Right hindlimb (tissue), 1 donor: ENCODE measurements at places on chromosomes 6 and 20.
A peak's percentile ranks its signal among the peaks of the same experiment; 100 is the strongest.

DNA sequence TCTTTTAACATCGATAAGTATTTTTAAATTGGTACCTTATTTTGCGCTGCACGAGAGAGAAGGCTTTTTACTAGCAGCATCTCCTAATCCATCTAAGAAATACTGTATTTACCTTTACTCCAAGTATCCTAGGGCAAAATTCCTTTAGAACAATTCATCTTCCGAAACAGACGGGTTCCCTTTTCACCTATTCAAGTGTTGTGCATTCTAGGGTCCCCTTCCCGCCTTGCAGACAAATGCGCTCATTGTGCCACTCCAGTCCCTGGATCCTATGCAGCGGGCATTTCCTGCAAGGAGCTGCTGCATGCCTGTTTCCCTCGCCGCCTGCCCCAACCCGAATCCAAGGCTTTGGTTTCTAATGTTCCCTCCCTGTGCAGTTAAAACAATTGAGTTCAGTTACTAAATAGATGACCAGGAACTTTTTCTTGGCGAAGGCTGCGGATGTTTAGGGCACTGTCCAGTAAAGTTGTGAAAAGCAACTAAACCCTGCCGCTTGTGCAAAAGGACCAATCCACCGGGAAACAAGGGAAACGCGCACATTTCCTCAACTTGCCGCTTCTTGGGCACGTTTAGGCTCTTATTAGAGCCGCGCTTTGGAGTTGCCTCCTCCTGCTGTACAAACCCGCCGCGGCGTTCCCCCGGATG, 556 bp upstream of the SCAF8 start:
- DNase-seq, result no peak

GRCh38 chr6:43095939-43096338, 19.8 kb downstream of the PTK7 start:
- no peak for DNase-seq

DNA sequence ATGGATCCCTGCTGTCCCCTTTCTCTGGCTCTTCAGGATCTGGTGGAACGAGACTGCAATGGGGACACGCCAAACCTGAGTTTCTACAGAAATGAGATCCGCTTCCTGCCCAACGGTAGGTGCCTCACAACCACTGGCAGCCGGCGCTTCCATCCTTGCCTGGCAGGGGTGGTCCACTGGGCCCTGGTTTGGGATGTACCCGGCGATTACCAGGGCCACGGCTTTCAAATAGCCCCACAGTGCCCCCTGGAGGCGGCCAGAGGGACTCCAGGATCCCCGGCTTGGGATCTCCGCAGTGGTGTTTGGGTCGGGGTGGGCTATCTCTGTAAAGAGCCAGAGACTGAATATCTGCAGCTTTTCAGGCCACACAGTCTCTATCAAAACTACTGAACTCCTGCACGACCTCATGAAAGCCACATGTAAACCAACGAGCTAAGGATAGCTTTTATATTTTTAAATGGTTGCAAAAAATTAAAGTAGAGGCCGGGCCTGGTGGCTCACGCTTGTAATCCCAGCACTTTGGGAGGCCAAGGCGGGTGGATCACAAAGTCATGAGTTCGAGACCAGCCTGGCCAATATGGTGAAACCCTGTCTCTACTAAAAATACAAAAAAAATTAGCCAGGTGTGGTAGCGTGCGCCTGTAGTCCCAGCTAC, 3.7 kb downstream of the OGFR start:
- peak; percentile 77 for DNase-seq

DNA sequence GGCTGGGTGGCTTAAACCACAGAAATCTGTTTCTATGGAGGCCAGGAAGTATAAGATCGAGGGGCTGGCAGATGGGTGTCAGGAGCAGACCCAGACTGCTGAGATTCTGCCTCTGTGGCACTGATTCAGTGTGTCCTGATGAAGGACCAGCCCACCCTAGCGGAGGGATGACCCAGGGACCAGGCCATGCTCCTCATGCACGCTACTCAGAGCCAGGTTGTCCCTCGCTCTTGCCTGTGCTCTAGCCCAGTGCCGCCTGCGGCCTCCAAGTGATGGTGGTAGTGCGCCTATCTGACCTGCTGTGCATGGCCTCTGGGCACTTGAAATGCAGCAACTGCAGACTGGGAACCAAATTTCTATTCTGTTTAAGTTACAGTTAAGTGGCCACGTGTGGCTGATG, 13.1 kb upstream of the APMAP start:
- no peak for DNase-seq

DNA sequence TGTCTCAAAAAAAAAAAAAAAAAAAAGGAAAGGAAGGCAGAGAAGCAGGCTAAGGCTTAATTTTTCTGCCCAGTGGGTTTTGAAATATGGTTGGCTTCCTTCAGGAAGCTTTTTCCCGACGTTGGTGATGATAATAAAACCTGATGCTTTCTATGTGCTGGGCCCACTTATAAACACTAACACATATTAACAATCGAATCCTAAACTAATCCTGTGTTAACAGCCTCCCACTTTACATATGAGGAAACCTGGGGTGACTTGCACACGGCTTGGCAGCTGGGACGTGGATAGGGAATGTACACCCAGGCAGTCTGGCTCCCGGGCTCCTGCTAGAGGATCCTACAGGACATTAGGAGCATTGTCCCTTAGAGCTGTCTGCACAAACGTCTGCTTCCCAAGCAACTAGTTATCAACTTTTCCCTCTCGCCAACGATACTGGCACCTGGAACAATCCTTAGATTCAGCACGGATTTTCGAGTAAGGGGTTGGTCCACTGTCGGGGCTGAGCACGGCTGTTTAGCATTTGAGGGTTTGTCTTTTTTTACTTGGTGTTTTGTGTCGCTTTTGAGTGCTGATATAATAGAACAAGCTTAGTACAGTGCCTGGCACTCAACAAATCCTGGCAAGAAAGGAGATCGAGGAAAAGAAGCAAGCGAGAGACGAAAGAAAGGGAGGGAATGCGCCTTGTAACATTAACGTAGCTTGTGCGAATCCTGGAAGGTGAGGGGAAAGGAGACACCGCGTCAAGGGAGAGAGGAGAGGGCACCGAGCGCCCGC, 622 bp upstream of the KIZ start:
- DNase-seq, result no peak

GRCh38 chr6:163252061-163252591, 162.4 kb upstream of the QKI start:
- no peak for DNase-seq

GRCh38 chr20:25067102-25067987, 9.4 kb upstream of the ACSS1 start:
- DNase-seq, result peak; percentile 1

DNA sequence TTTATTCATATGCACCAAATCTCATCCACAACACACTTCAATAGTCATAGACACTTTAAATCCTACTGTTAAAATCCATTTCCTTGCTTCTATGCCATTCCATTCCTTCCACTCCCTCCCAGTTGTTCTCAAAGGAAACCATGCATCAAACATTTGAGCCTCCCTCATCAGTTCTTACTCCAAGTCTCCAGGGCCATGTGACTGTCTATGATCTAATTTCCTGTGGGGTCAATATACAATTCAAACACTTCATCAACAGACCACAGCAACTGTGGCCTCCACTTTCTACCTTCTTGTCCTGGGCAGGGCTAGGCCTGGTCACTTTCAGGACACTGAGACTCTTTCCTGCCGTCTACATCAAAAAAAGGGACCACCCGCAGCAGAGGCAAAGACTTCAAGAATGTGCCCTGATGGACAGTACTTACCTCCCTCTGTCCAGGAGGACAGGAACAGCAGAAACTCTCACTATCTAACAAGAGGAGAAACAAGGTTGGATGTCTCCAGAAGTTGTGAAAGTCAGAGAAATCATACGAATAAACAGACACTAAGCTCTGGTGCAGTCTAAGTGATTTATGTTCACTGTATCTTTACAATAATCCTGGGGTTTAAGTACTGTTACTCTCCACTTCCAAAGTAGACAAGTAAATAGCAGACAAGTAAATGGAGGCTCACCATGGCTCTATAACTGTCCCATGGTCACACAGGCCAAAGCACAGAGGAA, 160.2 kb downstream of the QRSL1 start:
- no peak for DNase-seq

DNA sequence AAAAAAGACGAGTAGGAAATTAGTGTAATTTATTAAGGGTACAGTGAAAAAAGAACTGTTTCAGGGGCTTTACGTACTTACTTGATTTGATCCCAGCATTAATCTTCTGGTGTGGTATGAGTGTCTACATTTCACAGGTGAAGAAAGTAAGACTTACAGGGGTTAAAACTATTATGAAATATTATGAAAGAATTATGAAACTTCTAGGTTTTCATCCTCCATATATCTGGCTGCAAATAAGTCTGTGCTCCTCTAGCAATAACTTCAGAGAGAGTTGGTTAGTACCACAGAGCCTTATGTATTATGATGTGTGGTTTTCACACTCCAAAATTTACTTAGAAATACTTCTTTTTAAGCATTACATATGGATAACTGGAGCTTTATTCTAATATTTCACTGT, 41.9 kb downstream of the ZFAND3 start:
- no peak for DNase-seq

DNA sequence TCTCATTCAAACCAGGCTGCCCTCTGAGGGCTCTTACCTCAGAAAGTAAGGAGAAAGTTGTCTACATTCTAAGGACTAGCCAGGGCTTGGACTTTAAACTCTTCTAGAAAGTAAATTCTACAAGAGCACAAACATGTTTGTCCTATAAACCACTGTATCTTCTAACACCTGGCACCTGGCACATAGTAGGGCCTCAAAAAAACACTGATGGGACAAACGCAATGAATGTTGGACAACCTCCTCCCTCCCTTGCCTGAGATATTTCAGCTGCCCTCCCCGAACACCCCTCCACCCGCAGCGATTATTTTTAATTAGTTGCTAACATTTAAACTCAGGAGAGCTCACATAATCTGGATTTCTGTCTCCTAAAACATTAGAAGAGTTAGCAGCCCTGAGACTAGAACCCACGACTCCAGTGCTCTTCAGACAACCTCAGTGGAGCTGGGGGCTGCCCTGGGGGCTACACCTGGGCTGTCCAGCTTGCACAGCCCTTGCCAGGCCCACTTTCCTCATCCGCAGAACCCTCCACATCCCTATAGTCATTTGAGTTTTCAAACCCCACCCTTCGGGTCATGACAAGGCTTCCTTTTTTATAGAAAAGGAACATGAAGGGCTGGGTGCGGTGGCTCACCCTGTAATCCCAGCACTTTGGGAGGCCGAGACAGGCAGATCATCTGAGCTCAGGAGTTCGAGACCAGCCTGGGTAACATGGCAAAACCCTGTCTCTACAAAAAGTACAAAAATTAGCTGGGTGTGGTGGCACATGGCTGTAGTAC, 4.9 kb downstream of the HCK start:
- no peak for DNase-seq

DNA sequence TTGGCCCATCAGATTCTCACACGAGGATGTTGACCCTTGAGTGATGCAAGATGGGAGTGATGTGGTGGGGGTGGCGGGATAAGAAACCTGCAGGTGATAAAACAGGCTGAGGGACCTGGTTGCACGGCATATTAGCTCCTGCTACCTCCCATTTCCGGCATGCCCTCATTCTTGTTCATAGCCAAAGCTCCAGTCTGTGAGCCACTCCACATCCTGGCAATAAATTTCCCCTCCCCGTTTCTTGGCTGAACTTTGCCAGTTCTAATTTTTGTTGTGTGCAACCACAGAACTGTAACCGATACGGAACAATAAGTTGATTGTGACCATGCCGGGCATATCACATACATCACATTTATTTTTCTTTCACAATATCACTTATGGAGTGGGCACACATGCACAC, 41.6 kb upstream of the NFATC2 start:
- no peak for DNase-seq

DNA sequence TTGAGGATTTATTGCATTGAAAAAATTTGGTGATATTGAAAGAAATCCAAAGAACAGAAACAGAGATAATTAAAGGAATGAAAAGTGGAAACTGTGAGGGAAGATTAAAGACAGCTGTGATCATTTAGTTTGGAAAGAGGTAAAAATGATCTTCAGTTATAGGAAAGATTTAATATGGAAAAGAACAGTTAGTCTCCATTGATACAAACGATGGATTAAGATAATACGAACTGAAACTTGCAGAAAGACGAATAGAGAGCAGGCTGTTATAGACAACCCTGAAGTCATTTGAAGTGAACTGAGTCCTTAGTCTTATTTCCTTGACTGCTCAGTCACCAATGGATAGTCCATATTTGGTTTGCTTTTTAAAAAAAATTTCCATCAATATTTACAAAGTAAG, 360.0 kb downstream of the NKAIN2 start:
- no peak for DNase-seq

DNA sequence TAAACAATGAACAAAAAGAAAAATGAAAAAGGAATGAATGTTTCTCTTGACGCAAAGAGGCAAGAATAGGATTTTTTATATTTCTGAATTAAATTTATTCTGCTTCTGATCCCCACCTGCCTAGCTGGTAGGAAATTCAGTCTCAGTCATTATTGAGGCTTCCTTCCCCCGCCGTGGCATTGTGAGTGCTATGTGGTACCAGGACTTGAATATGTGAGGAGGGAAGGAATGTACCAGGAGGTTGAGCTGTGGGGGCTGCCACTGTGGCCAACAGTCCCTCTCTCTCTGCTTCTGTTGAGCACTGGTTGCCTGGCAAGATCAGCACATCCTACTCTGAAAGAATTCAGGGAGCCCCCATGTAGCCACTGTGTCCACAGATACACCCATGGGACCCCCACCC, 368.1 kb upstream of the JARID2 start:
- DNase-seq, result no peak

DNA sequence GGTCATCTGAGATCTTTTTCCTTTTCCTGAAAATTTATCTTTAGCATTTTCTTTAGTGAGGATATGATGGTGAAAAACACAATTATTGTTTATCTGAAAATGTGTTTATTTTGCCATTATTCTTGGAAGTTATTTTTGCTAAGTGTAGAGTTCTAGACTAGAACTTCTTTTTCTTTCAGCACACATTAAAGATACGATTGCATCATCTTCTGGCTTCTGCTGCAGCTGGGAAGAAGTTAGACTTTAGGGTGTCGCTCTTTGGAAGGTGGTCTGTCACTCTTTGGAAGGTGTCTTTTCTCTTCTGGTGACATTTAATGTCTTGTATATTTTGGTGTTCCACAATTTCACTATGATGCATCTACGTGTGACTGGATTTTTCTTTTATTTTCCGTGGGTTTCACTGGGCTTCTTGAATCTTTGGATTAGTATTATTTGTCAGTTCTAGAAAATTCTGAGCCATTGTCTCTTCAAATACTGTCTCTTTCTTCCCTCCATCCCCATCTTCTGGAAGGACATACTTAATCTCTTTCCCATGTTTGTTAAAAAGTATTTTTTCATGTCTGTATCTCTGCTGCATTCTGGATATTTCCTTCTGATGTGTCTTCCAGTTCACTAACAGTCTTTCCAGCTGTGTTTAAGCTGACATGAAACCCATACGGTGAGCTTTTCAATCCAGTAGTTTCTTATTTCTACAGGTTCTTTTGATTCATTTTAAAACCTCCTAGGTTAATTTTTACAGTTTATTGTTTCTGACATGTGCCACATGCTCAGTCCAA, 81.0 kb downstream of the AGPAT4 start:
- no peak for DNase-seq

DNA sequence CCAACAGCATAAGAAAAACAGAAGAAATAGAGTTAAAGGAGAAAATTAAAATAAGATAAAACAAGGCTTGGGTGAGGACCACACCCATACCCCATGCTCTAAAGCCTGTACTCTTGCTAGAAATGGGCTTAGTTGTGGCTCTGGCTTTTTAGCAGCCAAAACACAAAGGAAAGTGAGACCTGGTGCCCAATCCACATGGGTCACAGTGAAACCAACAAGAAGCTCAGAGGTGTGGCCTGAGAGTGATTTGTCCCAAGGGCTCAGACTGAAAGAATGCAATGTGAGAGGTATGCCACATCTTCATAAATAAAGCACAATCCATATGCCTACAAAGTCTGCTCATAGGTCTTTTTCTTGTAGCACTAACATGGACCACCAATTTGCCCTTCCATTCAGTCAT, 21.1 kb downstream of the HM13 start:
- no peak for DNase-seq

- no peak for DNase-seq
Measured at GRCh38 chr20:51750770-51751388, 17.3 kb downstream of the ATP9A start.
